ENCODE measurements at places on chromosomes 11 and 22.

GRCh38 chr11:25742800-25743199, 589.1 kb upstream of the ANO3 start:
- DNase-seq: no peak

DNA sequence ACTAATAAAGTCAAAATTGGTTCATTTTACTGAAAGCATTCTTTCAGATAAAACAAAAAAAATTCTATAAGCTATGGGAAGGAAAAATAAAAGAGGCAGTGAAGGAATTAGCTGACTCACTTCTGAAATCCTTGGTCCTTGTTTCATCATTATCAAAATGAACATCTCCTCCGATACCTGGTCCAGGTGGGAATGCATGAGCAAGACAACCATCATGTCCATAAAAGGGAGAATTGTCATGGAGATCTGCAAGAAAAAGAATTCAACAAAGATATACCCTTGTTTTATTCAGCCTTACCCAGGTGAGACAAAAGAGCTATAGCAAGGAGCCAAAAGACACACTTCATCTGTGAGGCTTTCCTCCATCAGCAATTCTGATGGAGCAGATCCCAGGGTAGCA, 27.2 kb downstream of the MMP10 start:
- DNase-seq: no peak

GRCh38 chr11:105878510-105878909, 143.5 kb downstream of the MSANTD4 start:
- no peak for DNase-seq

DNA sequence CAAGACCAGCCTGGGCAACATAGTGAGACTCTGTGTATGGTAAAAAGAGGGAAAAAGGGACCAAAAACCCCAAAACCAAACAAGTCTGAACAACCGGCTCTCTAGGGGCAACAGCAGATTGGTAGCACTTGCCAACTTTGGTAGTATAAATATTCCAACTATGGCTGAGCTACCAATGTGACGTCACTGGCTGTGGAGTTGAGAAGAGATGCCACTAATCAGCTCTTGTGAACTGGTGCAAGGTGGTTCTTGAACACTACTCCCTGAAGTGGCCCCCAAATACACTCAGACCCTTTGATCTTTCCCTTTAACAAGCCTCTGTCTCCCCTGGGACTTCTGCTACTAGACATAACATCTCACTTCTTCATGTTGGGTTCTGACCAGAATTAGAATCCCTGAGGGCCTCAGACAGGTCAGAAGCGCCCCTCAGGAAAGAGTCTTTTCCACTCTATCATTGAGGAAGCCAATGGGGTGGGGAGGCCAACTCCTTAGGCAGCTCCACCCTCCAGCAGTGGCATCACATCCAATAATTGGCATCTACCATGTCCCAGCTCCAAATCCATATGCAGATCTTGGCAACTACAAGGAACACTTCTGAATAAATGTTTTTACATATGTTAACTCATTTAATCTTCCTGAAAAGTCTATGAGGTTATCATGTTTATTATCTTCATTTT, 49.2 kb downstream of the RPL27A start:
- DNase-seq: no peak

DNA sequence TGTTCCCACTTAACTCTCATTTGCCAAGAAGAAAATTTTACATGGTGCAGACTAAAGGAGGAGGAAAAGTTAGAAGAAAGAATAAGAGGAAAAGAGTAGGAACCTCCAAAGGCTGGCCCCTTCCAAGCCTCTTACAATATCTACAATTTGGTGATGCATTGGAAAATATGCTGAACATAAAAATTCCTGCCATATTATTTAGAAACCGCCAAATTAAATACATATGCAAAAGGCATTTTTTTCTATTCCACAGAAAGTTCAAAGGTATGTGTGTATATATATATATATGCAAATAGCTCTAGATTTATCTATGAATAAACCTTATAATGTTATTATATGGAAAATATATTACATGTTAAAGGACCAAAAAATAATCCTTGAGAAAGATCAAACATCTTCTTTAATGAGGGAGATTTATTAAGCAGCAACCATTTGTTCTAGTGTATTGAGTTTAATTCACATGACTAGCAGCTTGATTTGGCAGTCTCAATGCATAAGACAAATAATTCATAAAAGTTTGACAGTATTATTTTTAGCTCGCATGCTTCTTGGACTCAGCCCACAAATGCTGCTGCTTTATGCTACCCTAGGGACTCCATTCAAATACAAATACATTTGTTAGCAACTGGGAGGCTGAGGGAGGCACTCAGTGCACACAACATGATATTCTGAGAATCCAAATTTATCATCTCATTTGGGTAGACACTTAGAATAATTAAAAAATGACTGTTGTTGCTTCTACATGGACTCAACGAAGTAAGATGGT, 184.9 kb downstream of the SBF2 start:
- DNase-seq: no peak

DNA sequence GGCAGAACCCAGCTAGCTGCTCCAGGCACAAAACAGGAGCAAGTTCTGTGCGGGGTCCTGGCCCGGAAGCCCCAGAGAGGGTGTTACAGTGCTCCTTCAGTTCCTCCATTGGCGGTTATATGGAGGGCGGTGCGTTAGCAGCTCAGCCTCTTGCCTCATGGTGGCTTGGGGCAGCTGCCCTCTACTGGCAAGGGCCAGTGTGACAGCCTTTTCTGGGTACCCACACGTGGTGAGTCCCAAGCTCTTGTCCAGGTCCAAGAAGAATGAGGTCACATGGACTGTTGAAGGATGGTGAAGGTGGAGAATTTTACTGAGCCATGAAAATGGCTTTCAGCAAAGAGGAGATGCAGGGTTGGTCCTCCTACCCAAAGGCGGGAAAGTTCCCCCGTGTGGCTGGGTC, 100.5 kb downstream of the WT1 start:
- DNase-seq: no peak

DNA sequence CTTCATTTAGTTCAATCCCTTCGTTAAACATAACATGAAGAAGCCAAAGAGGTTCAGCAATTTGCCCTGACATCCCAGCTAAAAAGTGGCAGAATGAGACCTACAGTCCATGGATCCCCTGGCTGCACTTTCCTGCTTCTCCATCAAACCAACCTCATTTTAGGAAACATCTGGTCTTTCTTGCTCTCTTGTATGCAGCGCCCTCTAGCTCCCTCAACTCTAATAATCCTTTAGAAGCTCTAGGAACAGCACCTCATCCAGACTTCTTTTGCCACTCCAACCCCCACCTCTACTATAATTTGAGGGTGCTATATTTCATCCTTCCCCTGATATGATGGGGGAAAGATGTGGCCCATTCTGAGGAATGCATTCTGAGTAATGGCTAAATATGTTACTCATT, 7.4 kb downstream of the CNTF start:
- no peak for DNase-seq

GRCh38 chr11:77440678-77441077, 33.2 kb downstream of the PAK1 start:
- DNase-seq: no peak

DNA sequence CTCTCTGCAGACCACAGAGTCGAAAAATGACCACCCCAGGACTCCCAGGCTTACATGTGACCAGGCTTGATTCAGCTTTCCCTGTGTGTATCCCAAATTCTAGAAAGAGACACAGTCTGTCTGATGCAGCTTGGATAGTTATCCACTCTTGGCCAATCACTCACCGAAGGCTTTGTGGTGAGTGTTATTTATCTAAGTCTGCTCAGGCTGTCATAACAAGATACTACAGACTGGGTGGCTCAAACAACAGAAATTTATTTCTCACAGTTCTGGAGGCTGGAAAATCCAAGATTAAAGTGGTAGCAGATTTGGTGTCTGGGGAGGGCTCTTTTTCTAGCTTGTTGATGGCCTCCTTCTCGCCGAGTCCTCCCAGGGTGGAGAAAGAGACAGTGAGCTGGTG, 63.2 kb downstream of the ZBTB16 start:
- DNase-seq: no peak

DNA sequence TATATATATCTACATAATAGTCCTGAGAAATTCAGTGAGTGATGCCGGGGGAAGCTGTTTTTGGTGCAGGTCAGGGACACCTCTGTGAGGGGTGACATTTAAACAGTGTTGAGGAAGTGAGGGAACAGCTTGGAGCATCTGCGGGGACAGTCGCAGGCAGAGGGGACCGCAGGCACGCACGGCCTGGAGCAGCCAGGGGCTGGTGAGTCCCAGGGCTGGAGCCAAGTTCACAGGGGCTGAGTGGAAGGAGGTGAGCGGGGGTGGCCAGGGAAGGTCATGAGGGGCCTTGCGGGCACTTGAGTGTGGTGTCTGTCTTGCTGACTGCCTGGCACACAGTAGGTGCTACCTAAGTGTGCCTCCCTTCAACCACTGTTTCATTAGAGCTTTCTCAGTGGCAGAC, 65.4 kb downstream of the TSPAN18 start:
- no peak for DNase-seq

- DNase-seq: no peak
Measured at GRCh38 chr22:36334081-36334820, 53.5 kb downstream of the MYH9 start.

- DNase-seq: no peak
Measured at GRCh38 chr11:64834723-64835615, 9.5 kb downstream of the CDC42BPG start.

- no peak for DNase-seq
Measured at GRCh38 chr11:128437136-128437535, 150.2 kb downstream of the ETS1 start.

- no peak for DNase-seq
Measured at GRCh38 chr11:114774599-114775361, 96.5 kb downstream of the NXPE2 start.

DNA sequence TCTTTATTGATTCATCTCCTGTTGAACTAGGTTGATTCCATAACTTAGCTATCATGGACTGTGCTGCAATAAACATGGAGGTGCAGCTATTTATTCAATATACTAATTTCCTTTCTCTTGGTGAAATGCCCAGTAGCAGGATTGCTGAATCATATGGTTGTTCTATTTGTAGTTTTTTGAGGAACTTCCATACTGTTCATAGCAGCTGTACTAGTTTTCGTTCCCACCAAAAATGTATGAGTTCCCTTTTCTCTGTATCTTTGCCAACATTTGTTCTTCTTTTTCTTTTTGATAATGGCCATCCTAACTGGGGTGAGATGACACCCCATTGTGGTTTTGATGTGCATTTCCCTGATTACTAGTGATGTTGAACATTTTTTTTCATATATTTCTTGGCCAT, 87.2 kb upstream of the NAV2 start:
- DNase-seq: no peak

- no peak for DNase-seq
Measured at GRCh38 chr11:65338676-65339075, 5.0 kb downstream of the DPF2 start.

GRCh38 chr11:79363861-79364378, 76.9 kb downstream of the TENM4 start:
- no peak for DNase-seq

GRCh38 chr22:22194931-22195264, 49.7 kb upstream of the VPREB1 start:
- DNase-seq: no peak

DNA sequence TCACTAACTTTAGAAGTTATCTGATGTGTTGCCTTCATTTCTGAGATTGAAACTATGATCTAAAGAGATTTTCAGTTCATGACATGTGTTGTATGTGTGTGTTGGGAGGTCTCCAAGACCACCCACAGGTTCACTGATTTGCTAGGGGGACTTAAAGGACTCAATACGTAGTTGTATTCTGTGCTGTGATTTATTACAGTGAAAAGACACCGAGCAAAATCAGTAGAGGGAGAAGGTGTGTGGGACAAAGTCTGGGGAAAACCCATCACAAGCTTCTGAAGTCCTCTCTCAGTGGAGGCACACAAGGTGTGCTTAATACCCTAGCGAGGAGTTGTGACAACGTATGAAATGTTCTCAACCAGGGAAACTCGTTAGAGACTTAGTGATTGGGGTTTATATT, 35.6 kb downstream of the RNF169 start:
- DNase-seq: no peak

DNA sequence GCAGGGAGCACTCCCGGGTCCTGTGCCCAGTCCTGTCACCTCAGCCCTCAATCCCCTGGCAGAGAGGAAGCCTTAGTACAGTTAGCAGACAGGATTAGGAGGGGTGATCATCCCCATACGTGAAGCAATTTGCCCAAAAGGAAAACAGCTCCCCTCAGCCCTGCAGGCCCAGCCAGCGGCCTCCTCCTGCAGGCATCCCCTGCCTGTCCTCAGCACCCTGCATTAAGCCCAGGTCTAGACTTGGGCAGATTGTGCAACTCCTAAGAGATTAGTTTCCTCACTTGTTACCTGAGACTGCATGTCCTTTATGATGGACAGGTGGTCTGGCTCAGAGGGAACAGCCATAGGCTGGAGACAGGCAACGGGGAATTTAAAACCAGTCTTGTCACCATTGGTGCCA, 95.5 kb upstream of the TMEM45B start:
- DNase-seq: no peak

GRCh38 chr11:101835506-101836063, 79.2 kb upstream of the CEP126 start:
- no peak for DNase-seq

GRCh38 chr11:5727691-5728090, 8.6 kb upstream of the OR56B1 start:
- no peak for DNase-seq

DNA sequence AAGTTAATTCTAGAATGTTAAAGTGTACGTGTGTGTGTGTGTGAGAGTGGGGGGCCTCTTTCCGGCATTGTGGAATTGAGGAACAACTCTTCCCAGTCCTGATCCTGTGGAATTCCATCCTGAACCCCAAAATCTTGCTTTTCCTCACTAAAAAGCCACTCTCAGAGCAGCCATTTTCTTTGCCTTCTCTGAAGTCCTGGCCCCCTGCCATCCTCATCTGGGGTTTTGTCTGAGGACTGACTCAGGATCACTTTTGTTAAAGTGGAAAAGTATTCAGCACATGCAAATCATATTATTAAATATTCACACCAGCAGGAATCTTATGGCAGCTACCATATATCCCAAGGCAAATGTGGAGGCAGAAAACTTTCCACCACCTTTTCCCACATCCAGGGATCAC, 3.8 kb downstream of the SCN4B start:
- no peak for DNase-seq

GRCh38 chr11:22343371-22344032, 5.3 kb downstream of the SLC17A6 start:
- no peak for DNase-seq

All from stimulated activated CD8-positive, alpha-beta memory T cell treated with anti-CD3 and anti-CD28 coated beads, Interleukin-15, amount 100 ng/mL, for 24 hours (primary cell).